BE2C (cell line): ENCODE measurements at places on chromosomes 6 and 20.
A peak's percentile ranks its signal among the peaks of the same experiment; 100 is the strongest.

GRCh38 chr6:129774697-129775447, 64.9 kb upstream of the ARHGAP18 start:
- DNase-seq, result peak; percentile 85

- no peak for DNase-seq
Observed at GRCh38 chr20:35465976-35466375, 10.6 kb downstream of the CEP250 start.

DNA sequence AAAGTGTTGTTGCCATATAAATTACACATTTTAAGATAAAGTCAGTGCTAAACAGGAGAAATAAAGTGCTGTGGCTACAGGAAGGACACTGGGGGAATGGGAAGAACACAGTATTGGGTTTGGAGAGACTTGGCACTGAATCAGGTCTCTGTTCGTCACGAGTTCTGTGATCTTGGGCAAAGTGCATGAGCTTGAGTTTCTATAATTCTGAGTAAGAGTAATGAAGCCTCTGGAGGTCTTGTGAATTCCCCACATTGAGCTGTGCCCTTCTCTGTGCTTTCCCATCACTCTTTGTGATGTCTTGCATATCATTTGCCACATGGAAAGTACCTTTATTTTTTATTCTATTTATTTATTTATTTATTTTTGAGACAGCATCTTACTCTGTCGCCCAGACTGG, 16.8 kb upstream of the EEF1A1 start:
- no peak for DNase-seq

- no peak for DNase-seq
Observed at GRCh38 chr6:86017236-86017635, 374.6 kb upstream of the SYNCRIP start.

- no peak for DNase-seq
Observed at GRCh38 chr6:35492258-35492973, 4.5 kb downstream of the TEAD3 start.

DNA sequence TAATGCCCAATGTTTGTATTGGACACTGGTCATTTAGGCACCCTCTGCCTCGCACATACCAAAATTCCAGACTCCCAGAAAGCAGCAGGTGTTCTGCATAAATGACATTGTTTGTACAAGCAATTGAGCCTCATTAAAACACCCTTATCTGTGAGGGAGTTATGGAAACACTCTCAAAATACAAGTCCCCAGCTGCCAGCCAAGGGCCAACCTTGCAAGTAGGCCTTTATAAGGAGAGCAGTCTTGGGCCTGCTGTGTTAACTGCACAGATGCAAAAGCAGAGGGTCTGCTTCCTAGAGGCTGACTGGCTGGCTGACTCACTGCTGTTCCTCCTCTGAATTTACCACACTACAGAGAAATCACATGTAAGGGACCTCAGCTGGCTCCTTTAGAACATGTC, 150.4 kb upstream of the HMGN3 start:
- DNase-seq, result peak; percentile 45

DNA sequence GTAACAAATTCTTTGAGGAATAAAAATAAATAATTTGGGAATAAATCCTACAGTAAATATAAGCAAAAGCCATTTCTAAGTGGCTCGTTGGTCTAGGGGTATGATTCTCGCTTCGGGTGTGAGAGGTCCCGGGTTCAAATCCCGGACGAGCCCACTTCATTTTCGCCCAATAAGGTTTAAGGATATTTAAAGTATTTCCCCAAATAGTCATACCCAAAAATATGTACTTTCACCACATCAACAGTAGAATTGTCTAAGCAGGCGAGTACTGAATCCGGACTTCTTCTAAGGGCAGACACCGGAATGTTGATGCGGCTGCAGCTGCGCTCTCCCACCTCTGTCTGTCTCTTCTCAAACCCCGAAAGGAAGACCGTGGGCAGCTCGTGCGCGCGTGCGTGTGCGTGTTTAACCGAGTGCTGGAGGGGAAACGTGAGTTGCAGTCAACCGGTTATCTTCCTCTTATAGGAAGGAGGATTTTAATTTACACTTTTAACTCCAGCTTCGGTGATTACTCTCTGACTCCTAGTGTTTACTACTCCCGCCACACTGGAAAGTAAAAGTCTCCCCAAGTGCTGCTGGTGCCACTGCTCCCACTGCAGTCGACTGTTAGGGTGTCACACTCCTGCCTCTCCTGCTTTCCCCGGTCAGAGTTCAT, 155.7 kb upstream of the PRSS16 start:
- DNase-seq, result peak; percentile 76

DNA sequence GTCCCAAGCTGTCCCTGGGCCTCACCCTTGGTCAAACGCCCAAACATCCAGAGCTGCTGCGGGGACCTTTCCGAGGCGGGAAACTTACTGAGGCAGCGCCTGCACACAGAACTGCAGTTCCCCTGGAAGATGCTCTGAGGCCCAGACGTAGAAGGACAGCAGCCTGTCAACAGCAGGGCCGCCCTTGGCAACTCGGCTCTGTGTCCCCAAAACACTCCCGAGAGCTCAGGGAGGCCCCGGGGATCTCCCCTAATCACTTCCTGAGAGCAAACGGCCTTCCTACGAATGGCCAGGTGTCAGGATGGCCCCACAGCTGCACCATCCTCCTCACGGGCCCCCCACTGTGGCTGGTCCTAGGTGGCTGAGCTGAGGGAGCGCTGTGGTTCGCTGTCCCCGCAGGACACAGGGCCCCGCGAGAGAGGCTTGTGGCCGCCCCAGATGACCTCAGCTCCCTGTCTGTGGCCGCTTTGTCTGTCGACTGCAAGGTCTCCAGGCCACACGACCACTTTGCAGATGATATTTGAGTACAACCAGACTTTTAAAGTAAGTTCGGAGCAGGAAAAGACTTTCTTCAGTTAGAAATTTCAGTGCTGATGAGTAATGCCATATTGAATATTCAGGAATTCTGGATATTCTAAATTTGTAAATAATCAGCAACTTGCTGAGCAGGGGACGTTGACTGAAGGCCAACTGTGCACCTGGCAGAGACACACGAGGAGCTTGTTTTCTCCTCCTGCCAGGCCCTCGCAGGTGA, 46.0 kb downstream of the DLL1 start:
- no peak for DNase-seq

DNA sequence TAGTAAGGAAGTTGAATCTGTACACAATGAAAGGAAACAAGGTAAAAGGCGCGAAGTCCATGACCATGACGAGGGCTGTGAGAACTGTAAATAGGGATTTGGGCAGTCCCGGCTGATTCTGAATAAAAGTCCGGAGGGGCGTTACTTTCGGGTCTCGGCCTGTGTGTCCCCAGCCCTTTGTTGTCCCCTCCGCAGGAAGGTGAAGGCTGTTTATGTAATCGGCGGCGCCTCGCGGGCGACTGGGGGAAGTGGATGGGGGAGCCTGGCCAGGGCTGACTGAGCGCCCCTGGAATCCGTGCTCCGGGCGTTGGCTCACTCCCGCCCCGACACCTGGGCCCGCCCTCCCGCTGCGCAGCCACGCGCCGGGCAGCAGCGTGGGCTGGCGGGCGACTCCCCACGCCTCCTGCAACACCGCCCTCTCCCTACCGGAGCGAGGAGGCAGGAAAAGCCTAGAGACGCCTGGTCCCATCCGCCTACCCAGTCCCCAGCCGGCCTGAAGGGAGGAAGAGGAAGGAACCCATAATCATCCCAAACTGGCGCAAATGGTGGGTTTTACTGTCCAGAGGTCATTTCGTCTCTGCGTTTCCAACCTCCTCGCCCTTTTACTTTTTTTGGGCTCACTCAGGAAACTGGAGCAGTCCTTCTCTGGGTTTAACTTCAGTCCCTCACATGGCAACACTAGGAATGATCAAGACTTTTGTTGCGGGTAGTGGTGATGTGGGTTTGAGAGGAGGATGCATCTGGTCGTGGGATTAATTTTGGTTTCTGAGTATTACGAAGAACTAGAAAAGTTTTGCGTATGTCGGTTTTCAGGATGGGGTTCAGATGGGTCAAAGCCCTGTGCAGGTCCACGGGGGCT, 12.1 kb downstream of the TRIM31 start:
- DNase-seq, result no peak

- DNase-seq, result no peak
Observed at GRCh38 chr6:44192428-44193041, 24.2 kb upstream of the MYMX start.

DNA sequence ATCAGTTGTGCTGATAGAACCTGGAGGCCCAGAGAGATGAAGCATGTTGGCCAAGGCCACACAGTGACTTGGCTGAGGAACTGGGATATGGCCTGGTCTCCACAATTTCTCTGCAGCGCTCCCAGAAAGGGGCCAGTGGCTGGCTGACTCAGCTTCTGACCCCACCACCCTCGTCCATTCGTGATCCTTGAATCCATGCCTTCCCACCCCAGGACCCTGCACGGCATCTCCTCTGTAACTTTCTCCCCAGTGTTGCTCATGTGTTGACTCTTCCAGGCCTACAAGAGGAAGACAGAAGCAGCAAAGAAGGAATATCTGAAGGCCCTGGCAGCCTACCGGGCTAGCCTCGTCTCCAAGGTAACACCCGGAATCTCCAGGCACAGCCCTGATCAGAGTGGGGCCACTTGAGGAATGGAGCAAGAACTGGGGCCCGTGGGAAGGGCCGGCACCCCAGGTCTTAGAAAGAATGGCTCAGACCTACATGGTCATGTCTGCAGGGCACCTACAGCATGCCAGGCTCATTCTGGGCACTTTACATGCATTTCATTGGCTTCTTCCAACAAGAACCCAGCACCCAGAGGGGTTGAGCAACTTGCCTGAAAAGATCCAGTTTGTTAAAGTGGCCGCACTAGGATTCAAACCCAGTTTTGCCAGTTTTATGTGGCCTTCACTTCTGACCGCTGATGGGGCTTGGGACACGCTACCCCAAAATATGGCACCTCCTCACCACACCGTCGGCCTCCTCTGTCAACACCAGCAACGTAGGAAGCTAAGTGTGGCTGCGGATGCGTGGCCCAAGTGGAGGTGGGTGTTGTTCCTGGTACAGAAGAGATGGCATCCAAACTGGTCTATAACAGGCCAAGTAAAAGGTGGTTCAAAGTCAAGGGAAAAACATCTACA, 122.2 kb downstream of the JPH2 start:
- no peak for DNase-seq

GRCh38 chr20:2817341-2817726, 1.2 kb downstream of the TMEM239 start:
- no peak for DNase-seq

GRCh38 chr6:14001329-14002012, 76.7 kb downstream of the RNF182 start:
- DNase-seq, result peak; percentile 63

DNA sequence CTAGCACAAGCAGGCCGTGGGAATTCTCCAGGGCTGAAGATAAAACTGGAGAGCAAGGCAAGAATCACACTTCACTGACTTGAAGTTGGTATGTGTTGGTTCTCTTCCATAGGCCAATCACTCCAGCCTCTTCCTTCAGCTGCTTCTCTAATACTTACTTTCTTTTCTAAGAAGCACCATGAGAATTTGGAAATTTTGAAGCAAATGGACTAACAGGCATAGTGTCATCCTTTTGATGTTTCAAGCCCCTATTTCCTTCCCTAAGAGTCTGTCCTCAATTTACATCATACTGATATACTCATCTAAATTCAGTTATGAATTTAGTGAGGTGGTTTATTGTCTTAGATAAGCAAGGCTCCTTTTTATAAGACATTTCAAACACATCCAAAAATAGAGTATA, 24.0 kb downstream of the SLC26A8 start:
- no peak for DNase-seq

DNA sequence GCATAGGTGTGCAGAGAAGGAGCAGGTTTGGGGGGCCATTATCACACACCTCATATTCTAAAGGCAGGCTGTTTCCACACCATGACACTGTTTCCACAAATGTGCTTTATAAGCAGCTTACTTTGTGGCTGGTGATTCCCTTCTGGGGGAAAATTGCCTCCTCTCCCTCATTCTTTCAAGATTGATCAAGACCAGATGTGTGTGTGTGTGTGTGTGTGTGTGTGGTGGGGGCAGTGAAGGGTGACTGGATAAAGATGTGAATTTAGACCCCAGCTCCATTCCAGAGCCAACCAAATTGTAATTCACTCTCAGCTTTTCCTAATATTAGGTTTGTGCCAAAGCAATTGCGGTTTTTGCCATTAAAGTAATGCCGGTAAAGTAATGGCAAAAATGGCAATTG, 45.6 kb downstream of the EDN3 start:
- no peak for DNase-seq

DNA sequence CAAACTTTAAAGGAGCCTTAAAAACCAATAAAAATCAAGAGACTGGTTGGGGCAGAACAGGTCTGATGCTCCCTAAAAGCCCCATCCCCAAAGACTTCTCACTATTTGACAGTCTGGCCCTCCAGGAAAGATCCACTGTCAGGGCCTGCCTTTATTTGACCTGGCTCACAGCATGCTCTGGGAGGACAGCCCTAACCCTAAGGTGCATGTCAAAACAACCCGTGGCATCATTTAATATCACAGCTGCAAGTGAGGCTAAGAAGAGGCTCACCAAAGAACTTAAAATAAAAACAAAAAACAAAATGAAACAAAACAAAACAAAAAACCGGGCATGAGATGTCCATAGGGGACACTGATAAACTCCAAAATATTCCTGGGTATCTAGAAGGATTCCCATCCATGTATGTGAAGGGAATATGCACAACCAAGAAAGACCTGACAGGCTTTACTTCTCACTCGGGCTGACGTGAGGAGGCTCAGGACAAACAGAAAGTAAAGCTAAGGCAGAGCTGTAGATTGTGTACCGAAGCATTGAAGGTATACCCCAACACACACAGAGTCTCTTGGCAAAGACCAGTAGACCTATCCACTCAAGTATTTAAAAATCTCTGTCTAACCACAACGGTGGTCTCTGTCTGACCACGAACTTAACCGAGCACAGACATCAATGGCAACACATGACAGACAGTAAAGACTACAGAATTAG, 57.3 kb downstream of the AHI1 start:
- DNase-seq, result no peak

DNA sequence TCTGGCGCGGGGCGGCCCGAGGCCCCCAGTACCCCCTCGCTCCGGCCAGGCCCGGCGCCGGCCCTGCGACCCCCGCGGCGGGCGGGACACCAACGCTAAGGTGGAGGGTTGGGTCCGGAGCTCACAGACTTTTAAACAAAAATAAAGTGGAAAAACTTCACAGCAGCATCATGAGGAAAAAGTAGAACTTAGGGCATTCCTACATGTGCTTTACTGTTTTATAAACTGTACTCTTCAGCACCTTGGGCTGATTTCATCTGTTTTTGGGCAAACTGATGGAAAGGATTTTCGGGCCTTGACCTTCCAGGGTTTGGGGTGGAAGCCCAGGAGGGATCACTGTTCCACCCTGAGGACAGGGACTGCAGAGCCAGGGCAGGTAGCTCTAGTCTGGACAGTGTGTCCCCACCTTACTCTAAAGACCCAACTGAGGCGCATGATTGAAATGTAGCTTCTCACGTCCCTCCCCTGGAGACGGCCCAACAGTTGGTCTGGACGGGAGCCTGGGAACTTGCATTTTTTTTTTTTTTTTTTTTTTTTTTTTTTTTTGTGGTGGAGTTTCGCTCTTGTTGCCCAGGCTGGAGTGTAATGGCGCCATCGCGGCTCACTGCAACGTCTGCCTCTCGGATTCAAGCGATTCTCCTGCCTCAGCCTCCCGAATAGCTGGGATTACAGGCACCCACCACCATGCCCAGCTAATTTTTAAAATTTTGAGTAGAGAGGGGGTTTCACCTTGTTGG, 740 bp downstream of the NELFCD start:
- DNase-seq, result peak; percentile 22

- no peak for DNase-seq
Observed at GRCh38 chr6:11196511-11197174, 35.8 kb downstream of the NEDD9 start.

GRCh38 chr6:1137849-1138248, 174.0 kb upstream of the FOXQ1 start:
- no peak for DNase-seq

GRCh38 chr6:12832226-12832735, 115.7 kb downstream of the PHACTR1 start:
- DNase-seq, result no peak
